T-helper 17 cell (primary cell): ENCODE measurements at places on chromosomes 2 and 18. TPM values are rescaled to one million over a fixed set of nuclear protein-coding genes. Genes with fewer than 3 reads are reported as not detected.

Gene SERPINB13
- total RNA-seq: not detected

Gene C2orf80
- total RNA-seq: not detected

Gene KCNF1
- total RNA-seq: not detected

Gene ERICH2
- not detected for total RNA-seq

Gene CNRIP1
- 0.17 TPM for total RNA-seq

Gene CYP27A1
- total RNA-seq: 0.52 TPM

Gene TMEM169
- 1.6 TPM for total RNA-seq
